ENCODE measurements at places on chromosomes 1 and 21. TPM values are rescaled to one million over a fixed set of nuclear protein-coding genes. Genes with fewer than 3 reads are reported as not detected.

- DNase-seq, result no peak
Measured at GRCh38 chr1:6096243-6097116, 50.8 kb downstream of the KCNAB2 start.

- DNase-seq, result no peak
Measured at GRCh38 chr1:183769956-183770815, 34.7 kb upstream of the RGL1 start.

Gene CCDC181
- total RNA-seq, result 0.86 TPM

DNA sequence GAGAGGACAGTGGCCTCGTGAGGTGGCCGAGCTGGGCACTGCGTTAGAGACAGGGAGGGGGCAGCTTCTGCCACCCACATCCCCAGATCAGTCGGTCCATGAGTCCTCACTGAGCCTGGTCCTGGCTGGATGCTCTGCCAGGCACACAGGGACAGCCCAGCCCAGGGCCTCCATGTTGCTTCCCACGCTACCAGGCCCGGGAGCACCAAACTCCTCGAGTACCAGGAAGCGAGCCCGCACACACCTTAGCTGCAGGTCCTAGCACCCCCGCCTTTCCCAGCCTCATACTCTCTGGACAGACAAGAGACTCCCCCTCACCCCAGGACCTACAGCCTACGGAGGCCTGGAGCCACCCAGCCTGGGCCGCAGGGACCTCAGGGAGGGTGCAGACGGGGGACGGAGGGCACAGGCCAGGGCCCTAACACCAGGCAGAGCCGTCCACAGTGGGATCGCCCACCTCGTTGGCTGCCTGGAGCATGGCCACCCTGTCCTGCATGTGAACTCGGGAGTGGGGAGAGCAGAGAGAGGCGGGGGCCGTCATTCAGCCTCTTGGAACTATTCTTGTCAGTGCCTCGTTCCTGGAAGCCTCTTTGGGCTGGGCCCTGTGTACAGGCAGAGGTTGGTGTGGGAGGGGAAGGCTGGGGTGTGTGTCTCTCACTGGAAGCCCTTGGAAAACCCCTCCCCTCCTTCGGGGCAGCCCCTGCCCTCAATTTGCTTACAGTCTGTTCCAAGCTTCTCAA, 90.9 kb upstream of the RUNX3 start:
- DNase-seq, result no peak

- no peak for DNase-seq
Measured at GRCh38 chr1:174988986-174989385, 10.8 kb upstream of the CACYBP start.

GRCh38 chr1:79353224-79353623, 346.7 kb upstream of the ADGRL4 start:
- peak; percentile 63 for DNase-seq

DNA sequence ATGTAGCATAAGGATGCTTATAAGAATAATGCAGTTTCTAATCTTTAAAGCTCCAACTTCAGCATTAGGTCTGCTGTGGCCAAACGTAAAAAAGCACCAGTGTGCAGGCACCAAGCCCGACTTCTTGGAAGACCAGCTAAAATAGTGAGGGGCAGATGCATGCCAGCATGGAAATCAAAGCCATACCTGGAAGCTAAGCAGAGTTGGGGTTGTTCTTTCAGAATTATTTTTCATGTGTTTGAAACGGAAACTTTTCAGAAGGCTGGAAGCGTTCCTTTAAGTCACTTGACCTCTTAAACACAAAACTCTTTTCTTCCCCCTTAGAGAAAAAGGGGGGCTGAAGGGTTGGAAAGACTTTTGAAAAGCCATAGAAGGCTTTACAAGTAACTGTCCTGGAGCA, 329.2 kb upstream of the C1orf87 start:
- no peak for DNase-seq

GRCh38 chr1:111097356-111098099, 42.4 kb downstream of the DRAM2 start:
- DNase-seq, result no peak

DNA sequence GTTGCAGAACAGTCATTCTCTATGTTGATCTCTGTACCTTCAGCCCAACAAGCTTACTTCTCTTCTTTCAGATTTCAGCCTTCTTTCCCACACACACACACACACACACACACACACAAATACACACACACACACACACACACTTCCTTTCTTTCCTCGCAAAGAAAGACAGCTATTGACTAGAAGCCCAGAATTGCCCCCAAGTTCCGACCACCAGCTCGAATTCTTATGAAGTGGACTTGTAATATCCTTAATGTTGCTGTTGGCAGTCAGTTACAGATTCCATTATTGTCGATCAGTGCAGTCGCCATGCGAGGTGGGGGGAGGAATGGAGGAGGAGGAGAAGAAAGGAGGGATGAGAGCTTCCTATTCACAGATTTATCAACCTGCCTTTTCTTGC, 125.5 kb downstream of the CLEC20A start:
- DNase-seq, result peak; percentile 21

Gene TATDN3
- total RNA-seq, result 10.6 TPM

DNA sequence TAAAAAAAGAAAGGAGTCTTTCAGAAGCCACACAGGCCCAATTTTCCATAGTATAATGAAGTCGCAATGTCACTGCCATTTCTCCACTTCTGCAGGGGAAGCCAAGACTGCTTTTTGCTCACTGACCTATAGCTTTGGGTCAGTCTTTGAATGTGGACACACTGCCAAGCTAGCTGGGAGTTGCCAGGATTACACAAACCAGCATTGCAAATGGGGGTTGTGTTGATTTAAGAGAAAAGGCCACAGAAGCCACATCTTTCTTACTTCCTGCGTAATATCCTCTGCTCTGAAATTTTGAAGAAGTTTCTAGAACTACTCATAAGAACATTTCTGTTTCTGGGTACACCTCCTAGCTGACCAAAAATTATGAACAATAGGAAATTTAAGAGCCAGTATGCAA, 45.8 kb upstream of the SAMSN1 start:
- peak; percentile 40 for DNase-seq

GRCh38 chr1:78688697-78689096, 39.1 kb downstream of the IFI44 start:
- peak; percentile 54 for DNase-seq

Gene BMP8A
- total RNA-seq, result 1.7 TPM

Gene RGSL1
- not detected for total RNA-seq

Gene SSBP3
- total RNA-seq, result 15.1 TPM

- no peak for DNase-seq
Measured at GRCh38 chr21:44544566-44544965, 4.6 kb upstream of the KRTAP10-1 start.

Gene PADI6
- not detected for total RNA-seq

Gene OR14K1
- total RNA-seq, result not detected

GRCh38 chr21:32102426-32102825, 176.4 kb downstream of the MIS18A start:
- DNase-seq, result no peak

GRCh38 chr1:83060651-83061390, 938.1 kb downstream of the TTLL7 start:
- DNase-seq, result no peak

Gene REN
- total RNA-seq, result 4.3 TPM

Gene TMEM79
- total RNA-seq, result 1.3 TPM

DNA sequence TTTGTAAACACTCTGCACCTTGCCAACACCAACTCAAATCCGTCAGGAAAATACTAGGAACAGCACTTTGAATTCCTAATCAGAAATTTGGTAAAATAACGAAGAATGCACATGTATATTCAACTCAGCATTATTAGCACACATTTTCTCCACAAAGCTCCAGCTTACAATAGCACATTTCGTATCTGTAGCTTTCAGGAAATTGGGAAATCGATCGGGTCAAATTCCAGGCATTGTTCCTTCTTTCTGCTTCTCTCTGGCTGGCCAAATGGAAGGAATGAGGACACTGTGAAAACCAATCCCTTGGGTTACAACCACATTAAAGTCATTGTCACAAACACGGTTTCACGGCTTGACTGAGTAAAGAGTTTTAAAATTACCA, 58.6 kb downstream of the NPHP4 start:
- peak; percentile 14 for DNase-seq

DNA sequence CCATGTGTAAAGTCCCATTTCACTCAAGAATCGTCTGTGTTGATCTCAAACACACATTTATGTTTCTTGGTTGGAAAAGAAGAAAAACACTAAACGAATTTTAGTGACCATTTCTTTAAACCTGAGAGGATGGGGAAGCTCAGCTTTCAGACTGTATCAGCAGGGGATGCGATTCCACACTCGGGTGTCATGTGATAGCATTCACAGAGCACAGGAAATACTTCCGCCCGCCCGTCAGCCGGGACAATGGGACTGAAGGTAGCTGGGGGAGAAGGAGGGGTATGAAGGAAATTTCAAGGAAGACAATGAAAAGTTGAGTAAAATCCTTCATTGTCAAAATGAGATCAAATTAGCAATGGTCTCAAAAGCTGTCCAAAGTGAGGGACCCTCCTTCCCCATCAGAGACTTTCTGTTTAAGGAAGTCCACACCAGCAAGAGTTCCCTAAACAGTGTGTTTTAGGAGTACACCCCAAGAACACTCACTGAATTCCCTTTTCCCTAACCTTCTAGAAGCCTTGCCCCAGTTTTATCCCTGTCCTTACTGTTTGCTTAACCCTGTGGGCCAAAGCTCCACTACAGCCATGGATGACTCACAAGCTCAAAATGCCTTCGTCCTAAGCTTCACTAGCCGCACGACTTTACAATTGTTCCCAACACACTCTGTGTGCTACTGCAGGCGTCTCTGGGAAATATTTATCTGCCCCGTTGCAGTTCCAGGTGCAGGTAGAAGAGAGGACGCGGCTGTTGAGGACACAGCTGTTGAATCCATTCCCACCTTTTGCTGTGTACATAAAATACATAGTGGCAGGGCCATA, 51.4 kb upstream of the SIM2 start:
- peak; percentile 59 for DNase-seq

- DNase-seq, result no peak
Measured at GRCh38 chr1:45148209-45148825, 58.1 kb downstream of the ZSWIM5 start.

Gene CYP2J2
- total RNA-seq, result not detected

GRCh38 chr1:63448731-63449246, 74.2 kb downstream of the ITGB3BP start:
- DNase-seq, result peak; percentile 37

Gene C1orf74
- total RNA-seq, result 3.0 TPM

DNA sequence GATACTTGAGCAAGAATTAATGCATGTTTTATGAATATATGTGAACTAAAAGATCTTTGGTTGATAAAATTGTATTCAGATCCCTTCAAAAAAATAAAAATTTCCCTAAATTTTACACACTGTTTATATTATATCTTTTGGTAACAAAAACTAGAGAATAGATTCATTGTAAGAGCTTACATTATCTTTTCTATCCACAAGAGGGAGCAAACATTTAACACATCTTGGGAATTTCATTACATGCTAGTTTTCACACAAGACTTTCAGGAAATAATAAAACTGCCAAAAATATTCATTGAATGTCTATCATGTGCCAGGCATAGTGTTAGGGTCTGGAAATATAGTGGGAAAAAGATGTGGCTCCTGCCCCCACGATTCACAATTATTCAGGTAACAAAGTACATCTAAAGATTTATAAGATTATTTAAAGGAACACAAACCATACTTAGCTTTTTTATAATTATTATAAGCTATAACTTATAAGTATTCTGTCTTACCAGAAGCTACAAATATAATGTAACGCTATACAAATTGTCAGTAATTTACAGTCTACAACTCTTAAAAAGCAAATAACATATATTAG, 30.6 kb downstream of the FAF1 start:
- DNase-seq, result peak; percentile 61

GRCh38 chr1:192601143-192601542, 25.6 kb downstream of the RGS1 start:
- DNase-seq, result no peak

- DNase-seq, result no peak
Measured at GRCh38 chr21:33452362-33452761, 27.4 kb downstream of the TMEM50B start.

DNA sequence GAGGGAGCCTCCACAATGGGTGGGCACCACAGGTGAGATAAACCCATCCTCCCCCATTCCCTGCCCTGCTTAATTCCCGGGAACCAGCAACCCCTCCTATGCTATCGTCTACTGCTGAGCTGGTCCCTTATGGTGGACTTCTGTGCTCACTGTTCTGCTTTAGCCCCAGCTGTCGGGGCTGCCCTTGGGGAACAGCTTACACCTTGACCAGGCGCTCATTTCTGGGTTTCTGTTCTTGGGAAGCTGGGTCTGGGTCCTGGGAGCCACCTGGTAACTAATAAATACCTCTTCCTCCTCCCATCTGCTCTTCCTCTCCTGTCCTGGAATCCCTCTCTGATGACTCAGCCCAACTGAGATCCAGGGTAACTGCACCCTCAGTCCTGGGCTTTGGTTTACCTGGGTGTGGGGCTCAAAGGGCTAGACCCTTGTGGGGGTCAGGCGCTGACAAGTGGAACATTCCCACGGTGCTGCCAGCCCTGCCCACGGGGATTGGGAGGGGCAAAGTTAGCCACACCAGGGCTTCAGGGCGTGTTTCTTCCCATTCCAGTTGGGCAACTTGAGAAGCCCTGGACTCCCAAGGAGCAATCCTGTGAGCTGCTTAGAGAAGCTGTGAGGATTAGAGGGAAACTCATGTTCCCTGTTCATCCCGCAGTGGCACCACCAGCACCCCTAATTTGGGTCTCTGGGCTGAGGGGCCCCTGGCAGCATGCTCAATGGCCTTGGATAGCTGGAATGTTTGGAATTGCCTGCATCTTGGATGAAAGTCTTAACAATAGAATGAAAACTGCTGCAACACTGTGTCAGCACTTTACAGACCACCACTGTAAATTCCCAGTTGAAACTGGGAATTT, 1.6 kb downstream of the PCAT6 start:
- no peak for DNase-seq

DNA sequence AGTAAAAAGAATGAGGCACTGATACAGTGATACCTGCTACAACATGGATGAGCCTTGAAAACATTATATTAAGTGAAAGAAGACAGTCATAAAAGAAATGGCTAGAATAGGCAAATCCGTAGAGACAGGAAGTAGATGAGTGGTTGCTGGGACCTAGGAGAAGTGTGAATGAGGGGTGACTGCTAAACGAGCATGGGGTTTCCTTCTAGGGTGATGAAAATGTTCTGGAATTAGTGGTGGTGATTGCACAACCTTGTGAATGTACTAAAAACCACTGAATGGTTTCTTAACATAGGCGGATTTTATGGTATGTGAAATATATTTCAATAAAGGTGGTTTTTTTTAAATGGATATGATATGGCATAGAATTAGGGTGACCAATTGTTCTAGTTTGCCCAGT, 12.6 kb upstream of the SERINC2 start:
- DNase-seq, result peak; percentile 82

Gene HSD3B1
- not detected for total RNA-seq

DNA sequence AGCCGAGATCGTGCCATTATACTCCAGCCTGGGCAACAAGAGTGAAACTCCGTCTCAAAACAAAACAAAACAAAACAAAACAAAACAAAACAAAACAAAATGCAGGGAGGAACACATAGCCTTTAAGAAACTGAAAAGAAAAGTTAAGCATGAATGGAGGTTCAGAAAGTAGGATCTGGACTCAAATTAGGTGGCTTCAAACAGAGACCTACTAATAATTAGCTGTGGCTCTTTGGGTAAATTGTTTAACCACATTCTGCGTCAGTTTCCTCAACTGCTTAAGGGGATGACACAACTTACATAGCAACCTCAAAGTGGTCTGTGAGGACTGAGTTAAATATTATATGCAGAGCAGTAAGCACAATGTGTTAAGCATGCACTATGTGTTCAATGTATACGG, 458.2 kb downstream of the ADGRL2 start:
- DNase-seq, result no peak

Gene THEM5
- not detected for total RNA-seq
